Peyer's patch (tissue), 4 donors: ENCODE measurements at places on chromosomes 6 and 20. TPM values are rescaled to one million over a fixed set of nuclear protein-coding genes. Genes with fewer than 3 reads are reported as not detected.

DNA sequence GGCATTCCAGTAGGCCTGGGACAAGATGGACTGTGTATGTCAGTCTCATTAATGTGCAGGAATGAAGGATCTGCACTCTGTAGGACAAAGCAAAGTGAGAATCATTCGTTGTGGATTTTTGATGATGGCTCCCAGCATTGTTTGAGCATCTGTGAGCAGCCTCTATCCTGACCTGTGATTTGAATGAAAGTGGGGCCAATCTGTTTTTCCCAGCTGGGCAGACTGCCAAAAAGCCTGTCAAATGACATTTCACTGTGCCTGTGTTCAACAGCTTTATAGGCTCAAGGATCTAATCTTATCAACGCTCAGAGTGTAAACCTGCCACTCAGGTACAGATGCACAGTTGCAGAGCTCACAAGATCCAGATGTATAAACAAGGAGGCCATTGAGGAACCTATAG is 86.7 kb upstream of the SYNDIG1 start:
- no peak for DNase-seq

GRCh38 chr6:156583083-156583482 is 194.1 kb upstream of the ARID1B start:
- no peak for DNase-seq

GRCh38 chr6:35173427-35174087 is 32.4 kb upstream of the TCP11 start:
- no peak for DNase-seq

ECT2L gene
- not detected for total RNA-seq

DNA sequence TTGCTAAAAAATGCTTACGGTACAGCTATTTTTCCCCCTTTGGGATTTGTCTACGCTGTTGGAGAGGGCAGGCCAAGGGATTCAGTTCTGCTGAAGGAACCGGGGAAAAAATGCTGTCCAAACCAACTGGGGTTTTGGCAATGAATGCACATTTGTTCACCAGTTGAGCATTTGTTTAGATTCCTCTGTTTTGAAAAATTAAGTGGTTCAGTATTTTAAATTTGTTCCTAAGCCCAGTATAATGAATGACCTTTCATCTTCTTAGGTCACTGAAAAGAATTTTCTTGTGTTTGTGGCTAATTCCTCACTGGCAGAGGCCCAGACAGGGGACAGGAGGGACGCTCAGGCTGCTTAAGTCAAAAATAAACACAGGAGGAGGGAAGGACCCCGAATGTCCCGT is 10.8 kb upstream of the EYA2 start:
- no peak for DNase-seq

BANF2 gene
- total RNA-seq, result not detected

GRCh38 chr20:18057101-18057993 is at the start of gene OVOL2:
Gene OVOL2, minus strand, starts transcription at chr20:18057916. Its CDS starts 282 bp downstream, at chr20:18057634.
- DNase-seq, result peak; percentile 90

GRCh38 chr20:19768325-19768842 is 10.3 kb downstream of the RIN2 start:
- no peak for DNase-seq

GRCh38 chr6:51675922-51676275 is 411.5 kb downstream of the PKHD1 start:
- no peak for DNase-seq

- DNase-seq, result no peak
Measured at GRCh38 chr6:9527679-9528286, 887.1 kb downstream of the TFAP2A start.

WFDC8 gene
- total RNA-seq, result not detected

- DNase-seq, result peak; percentile 63
Measured at GRCh38 chr6:14819001-14819400, 426.9 kb upstream of the JARID2 start.

SAMD5 gene
- total RNA-seq, result 13.3 TPM

DNA sequence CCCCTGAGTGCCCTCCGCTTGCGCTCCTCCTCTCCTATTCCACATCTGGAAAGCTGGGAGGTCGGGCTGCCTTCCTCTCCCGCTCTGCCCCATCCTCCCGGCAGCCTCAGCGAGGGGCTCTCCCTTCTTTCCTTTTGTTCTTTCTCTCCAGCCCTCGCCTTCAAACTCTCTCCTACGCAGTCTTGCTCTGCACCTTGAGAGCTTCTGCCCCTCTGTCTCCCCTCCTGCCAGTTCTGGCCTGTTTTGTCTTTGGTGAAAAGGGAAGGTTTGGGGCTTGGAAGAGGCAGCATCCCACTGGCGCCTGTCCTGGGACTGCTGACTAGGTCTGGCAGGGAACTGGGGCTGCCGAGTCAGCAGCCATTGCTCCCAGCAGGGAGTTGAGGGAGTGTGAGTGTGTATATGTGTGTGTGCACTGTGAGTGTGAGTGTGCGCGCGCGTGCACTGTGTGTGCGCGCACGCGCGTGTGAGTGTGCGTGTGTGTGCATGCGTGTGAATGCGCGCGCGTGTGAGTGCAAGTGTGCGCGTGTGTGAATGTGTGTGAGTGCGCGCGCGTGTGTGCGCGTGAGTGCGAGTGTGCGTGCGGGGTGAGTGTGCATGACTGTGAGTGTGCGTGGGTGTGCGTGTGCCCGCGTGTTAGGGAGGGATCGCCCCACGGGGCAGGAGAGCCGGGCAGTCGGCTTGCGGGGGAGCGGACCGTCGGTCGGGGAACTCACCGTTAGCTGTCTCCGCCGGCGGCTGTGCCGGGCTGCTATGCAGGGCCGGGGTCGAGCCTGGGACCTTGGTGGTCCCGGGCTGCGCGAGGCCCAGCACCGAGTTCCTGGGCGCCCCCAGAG is 523 bp downstream of the CPXM1 start:
- no peak for DNase-seq

- no peak for DNase-seq
Measured at GRCh38 chr6:5078121-5078669, 6.9 kb upstream of the PPP1R3G start.

PAX1 gene
- not detected for total RNA-seq

GRCh38 chr20:856361-856775 is 22.9 kb downstream of the FAM110A start:
- no peak for DNase-seq

DNA sequence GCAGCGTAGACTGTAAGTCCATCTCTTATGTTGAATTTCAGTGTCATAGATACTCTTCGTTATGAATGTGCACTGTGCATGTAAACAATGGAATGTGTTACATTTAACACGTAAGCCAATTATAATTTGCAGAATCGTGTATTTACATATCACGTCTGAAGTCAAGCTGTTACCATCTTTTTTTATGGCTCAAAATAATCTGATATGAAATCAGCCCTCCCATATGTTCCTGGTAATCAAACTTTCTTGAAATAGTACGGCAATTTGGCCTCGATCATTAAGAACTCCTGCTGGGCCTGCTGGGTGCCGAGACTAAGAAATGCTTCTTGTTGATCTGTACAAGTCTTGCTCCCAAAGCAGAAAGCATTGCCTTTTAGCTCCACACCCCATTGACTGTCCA is 89.6 kb upstream of the DOK5 start:
- DNase-seq, result no peak

DNA sequence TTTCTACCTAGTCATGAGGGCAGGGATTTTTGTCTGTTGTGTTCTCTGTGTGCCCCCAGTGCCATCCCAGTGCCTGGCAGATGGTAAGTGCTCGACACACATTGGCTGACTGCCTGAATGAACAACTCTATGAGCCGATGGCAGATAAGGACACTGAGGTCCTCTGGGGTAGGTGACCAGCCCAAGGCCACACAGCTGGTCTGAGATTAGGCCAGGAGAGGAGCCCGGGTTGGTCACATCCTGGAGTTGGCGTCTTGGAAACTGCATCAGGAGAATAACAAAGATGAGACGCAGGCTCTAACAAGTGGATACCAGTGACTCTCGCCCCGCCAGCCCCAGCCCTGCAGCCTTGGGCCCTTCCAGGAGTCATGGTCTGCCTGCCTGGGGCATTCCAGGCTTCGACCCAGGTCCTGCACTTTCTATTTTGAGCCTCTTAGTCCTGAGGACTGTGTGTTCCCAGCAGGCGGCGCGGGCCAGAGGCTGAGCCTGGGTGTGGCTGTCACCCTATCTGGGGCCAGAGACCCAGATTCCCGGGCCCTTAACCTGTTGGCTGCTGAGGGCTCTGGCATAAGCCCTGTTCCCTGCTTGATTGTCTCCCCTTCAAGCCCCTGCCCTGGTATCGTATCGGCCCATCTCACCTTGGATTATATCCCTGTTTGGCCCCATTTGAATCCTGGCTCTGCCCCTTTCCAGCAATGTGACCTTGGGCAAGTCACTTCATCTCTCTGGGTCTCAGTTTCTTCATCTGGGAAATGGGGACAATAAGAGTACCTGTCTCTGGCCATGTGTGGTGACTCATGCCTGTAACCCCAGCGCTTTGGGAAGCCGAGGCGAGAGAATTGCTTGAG is 88.3 kb downstream of the CEBPB start:
- peak; percentile 29 for DNase-seq

GRCh38 chr6:37030599-37030998 is 25.1 kb downstream of the FGD2 start:
- no peak for DNase-seq

DNA sequence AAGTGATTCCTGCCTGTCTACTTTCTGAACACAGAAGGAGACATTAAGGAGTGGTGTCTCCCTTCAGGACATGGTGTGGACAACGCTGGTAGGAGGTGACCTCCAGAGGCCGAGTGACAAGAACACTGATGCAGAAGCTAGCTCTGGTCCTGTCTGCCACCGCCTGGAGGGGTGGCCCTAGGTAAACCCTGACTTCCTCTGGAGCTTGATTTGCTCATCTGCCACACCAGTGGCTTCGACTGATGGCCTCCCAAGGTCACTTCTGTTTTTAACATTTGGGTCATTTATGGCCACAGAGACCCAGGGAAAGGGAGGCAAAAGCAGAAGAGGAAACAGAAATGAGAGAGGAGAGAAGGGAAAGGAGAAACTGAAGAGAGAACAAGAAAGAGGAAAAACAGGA is 49.4 kb upstream of the SLC22A23 start:
- no peak for DNase-seq

HUS1B gene
- 4.4 TPM for total RNA-seq

MAP1LC3A gene
- 32.6 TPM for total RNA-seq

TFAP2A gene
- total RNA-seq, result not detected

DNA sequence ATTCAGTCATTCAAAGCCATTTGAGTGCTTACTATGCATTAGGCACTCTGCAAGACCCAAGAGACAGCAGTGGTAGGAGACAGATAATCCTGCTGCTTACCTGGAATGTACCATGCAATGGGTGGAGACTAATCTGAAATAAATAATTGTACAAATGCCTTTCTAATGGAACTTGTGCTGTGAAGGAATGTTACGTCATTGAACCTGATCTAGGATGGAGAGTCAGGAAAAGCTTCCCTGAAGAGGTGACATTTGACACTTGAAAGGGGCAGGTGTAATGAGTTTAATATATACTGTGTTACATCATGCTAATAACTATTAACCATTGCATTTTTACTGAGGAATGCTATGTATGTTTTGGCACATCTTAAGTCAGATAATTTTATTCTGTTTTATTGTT is 491.0 kb upstream of the FLRT3 start:
- DNase-seq, result no peak

- DNase-seq, result no peak
Measured at GRCh38 chr20:7829031-7829430, 111.2 kb downstream of the HAO1 start.

DNA sequence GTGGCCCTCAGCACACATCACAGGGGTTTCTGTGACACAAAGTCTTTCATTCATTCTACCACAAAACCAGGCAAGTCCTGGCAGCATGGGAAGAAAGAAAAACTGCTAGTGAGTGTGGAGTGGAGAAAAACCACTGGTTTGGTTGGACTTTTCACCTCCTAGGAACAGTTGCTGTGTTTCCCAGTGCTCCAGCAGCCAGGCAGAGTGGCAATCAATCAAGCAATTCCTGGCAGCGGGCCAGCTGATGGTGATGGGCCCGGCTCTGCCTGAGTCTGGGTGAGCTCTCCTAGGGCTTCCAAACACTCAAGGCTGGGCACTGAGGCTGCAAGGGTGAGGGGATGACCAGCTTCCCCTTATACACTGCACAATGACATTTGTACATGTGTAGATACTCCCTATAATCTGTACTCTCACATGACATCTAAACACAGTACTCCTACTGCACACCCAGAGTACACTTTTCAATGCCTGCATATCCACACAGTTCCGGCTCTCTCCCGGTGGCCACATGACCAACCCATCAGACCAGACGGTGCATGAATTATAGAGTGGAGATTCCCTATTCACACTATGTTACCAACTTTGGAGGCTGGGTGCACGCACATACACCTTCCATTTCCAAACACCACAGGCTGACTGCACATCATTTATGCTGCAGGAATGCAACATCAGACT is 156.6 kb downstream of the UNC5CL start:
- no peak for DNase-seq

- no peak for DNase-seq
Measured at GRCh38 chr6:53962646-53963045, 148.6 kb upstream of the MLIP start.

LTB gene
- total RNA-seq, result not detected

RFX6 gene
- total RNA-seq, result 0.83 TPM

RAET1L gene
- total RNA-seq, result not detected

DNA sequence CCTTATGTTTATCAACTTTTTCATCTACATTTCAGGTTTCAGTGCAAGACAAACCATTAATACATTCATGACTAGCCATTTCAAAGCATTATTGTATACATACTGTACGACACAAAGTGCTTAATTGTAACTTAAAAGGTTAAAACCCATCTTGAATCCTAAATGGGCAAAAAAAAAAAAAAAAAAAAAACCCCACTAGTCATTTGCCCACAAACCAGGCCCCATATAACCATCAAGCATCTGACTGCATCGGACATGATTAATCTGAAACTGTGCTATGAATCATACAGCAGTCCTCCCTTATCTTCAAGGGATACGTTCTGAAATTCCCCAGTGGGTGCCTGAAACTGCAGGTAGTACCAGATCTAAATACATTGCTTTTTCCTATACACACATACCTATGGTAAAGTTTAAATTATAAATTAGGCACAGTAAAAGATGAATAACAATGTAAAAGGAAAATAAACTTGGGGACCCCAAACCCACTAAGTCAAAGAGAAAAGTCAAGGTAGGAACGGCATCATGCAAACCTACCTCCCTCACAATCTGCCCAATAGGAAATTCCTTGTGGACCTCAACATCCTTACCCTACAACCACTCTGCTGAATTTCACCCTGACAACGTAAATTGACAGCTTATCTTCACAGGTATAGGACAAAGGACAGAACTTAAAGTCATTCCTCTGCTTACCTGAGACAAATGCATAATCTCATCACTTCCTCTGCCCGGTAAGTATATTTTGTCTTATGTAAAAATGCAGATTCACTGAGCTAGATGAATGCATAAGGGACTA is 14.3 kb downstream of the B4GALT5 start:
- DNase-seq, result no peak

DNA sequence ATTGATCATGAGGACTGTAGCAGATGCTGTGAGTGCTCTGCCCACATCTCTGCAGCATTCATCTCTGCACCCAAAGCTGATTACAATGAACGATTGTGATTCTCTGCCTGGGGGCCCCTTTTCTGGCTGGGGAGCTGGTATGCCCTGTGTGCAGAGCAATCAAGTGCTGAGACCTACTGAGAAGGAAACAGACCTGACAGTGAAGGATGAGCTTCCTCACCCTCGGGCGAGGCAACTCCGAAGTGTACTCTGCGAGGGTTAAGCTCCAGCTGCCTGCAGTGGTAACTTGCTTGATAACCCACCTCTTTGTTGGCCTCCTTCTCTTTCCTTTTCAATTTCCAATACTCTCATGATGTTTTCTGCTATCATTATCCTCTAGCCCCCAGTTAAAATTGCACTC is 289.7 kb upstream of the RNF24 start:
- no peak for DNase-seq

GRCh38 chr6:3850451-3851203 is 1.5 kb downstream of the FAM50B start:
- DNase-seq, result no peak

SRMS gene
- not detected for total RNA-seq

RAMACL gene
- total RNA-seq, result 1.5 TPM

SIGLEC1 gene
- total RNA-seq, result 10.7 TPM

MYB gene
- 10.0 TPM for total RNA-seq
